KBM-7 (cell line): ENCODE measurements at places on chromosomes 6 and 20.

DNA sequence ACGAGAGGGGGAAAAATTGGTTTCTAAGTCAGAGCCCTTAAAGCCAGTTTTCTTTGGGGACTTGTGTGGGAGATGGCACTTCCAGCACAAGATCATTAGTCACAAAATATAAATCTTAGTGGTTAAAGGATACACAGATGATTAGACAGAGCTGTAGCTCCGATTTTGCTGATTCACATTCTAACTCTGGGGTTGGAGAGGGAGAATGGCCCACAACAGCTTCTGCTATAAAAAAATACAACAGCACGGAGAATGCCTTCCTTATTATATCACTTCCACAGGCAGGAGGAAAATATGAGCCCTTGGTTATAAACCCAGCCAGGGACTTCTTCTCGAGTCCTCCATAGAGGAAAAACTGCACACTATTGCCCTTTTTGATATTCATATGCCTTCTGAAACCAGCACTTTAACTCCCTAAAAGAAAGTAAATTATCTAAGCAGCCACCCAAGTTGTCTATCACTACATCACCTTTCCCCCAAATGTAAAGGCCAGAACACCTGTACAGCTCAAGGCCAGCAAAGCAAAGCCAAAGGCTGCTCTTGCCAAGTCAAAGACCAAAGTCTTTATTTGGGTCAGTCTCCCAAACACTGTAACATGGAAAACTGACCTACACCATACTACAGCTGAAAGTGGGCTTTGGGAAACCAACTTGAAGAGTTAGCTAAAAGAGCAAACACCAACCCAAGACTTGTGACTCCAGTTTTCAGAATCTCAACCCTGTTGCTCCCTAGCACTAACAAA, 10.4 kb downstream of the MRPL14 start:
- no peak for DNase-seq

DNA sequence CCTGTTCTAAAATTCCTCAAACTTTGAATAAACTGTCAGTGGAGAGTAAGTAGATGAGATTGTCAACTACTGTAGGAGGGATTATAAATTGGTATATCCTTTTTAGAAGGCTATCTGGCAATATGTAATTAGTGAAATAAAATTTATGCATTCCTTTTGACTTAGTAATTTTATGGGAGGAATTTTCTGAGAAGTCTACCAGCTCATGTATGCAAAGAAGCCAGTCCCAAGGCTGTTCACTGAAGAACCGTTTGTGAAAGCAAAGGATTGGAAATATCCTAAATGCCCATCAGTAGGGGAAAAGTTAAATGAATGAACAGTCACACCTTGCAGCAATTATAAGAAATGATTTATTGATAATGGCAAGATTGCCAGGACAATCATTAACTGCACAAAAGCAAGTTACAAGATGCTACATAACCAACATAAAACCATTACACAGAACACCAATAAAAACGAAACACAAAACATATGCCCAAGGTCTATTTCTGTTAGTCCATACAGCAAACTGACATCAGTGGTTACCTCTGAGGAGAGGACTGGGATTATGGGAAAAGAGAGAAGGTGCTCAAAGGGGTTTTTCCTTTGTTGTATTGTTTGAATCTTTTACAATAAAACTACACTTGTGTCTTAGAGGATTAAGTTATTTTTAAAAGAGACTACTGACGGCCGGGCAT, 4.6 kb upstream of the DSTN start:
- DNase-seq = no peak

DNA sequence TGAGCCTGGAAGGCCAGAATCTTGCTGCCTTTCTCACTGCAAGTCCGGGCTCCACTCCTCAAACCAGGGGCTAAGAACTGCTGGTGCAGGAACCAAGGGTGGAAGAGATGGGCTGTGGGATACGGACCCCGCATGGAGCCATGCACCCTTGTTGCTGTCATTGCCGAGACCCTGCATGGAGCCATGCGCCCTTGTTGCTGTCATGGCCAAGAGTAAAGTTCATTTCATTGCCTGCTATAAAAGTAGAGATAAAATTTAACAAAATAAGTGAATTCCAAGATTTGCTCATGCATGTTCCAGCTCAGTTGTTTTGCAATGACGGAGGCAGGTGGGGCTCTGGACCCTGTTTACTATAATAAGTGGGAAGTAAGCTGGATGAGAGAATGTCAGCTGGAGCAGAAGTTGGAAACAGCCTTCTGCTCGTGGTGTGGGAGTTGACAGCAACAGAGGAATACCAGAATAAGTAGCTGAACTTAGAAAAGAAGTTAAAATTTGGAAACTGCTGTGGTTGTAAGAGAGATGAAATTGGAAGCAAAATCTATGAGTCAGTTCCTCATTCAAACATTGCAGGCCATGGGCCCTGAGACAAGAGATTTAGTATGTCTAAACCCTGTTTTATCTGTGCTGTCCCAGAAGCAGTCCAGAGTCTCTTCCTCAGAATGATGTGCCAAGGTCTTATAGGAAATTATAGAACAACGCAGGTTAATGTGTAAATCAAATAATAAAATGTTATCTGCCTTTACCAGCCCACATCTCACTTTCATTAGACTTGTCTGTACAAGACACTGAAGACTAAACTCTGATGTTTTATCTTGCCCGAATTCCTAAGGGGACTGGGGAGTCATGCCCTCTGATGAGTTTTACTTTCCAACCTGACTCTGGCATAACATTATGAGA, 15.8 kb upstream of the THBS2 start:
- DNase-seq = peak; percentile 7

DNA sequence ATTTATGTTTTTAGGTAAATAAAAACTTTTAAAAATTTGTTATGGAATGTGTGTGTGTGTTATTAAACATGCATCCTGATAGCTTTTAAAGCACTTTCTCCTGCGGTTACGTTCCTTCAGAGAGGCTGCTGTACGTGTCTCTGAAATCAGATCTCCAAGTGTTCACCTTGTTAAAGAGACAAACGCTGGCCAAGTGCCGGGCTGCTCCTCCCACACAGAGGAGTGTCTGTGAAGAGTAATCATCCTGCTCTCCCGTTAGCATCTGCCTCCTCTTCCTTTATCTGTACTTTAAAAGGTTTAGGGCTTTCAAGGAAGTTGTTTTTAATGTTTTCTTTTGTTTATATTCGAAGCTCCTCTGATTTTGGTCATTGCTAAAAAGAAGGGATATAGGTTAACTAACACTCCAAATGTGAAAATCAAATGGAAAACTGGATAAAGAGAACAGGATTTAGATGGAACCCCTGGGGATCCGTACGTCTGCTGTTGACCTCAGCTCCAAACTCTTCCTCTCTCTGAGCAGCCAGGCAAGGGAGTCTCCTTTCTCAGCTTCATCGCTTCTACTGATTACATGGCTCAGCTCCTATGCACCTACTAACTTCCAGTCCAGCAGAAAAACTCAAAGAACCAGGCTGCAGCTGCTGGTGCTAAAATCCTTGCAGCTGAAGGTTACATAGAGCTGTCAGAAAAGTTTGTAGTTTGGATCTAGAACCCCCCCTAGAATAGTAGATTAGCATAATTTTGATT, 20.0 kb downstream of the IRF4 start:
- peak; percentile 19 for DNase-seq

DNA sequence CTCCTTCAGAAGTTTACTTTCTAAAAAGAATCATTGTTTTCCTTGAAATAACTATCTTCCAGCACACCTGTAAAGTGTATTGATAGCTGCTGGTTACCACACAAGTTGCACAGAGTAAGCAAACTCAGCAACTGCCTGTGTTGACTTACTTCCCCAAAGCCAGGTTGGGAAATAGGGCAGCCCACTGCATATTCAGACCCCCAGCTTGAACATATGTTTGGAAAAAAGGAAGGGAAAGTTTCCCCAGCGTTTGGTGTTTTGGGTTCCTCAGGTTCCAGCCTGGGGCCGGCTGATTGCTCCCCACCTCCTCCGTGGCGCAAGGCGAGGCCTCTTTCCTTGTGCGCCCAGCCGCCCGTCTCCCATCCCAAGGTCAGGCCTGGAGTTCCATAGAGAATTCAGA, 70.1 kb upstream of the QKI start:
- DNase-seq = no peak
